Epithelial cell of proximal tubule (primary cell): ENCODE measurements at places on chromosomes 6 and 20. TPM values are rescaled to one million over a fixed set of nuclear protein-coding genes. Genes with fewer than 3 reads are reported as not detected.

The MARCKS gene
- 133 and 177 TPM in 2 replicates for total RNA-seq

The NRN1 gene
- total RNA-seq: 0.72 and 1.1 TPM in 2 replicates

The ELOVL4 gene
- 2.1 and 2.6 TPM in 2 replicates for total RNA-seq

The PCSK2 gene
- total RNA-seq: not detected in 2 replicates

The NFS1 gene
- total RNA-seq: 10.3 and 39.9 TPM in 2 replicates

DNA sequence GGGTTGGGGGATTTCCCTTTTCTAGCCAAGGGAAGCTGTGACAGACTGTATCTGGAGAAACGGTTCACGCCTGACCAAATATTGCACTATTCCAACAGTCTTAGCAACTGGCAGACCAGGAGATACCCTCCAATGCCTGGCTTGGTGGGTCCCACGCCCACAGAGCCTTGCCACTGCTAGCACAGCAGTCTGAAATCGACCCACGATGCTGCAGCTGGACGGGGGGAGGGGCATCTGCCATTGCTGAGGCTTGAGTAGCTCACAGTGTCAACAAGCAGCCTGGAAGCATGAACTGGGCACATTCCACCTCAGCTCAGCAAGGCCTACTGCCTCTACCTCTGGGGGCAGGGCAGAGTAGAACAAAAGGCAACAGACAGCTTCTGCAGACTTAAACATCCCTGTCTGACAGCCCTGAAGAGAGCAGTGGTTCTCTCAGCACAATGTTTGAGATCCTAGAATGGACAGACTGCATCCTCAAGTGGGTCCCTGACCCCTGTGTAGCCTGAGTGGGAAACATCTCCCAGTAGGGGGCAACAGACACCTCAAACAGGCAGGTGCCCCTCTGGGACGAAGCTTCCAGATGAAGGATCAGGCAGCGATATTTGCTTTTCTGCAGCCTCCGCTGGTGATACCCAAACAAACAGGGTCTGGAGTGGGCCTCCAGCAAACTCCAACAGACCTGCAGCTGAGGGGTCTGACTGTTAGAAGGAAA is 89.9 kb upstream of the ECI2 start:
- DNase-seq: no peak

GRCh38 chr20:23200914-23201313 is 114.8 kb upstream of the CD93 start:
- no peak for DNase-seq

DNA sequence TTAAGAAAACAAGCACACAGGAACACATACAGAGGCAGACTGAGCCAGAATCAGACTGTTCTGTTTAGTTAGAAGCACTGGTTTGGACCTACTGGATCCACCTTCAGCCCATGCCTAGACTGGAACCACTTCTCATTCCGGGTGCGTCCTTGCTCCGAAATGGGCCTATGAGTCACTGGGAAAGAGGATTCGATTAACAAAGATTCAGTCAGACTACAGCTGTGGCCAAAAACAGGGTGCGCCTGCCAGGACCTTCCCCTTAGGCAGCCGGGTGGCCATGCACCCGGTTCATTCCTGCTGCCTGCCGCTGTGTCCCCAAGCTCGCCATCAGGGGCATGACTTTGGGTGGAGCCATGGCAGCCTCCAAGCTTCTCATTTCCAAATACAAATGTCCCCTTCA is 14.5 kb upstream of the KCNK5 start:
- DNase-seq: no peak

GRCh38 chr6:150250826-150251225 is 108.0 kb downstream of the PPP1R14C start:
- DNase-seq: no peak

DNA sequence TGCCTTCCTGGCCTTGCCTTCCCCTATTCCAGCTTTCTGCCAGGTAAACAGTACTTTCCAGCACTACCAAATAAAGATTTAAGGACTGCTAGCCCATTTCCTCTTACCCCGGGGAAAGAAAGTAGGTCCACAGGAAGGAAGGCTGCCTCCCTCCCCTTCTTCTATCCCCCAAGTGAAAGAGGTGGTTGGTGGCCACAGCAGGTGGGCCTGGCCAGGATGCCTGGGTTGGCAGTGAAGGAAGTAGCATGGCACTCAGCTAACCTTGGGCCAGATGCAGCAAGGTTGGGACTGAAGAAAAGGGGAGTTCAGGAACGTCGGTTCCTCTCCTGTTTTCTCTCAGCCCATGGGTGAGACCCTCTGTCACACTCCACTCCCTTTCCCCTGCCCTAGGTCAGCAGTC is 8.9 kb downstream of the NFKBIL1 start:
- DNase-seq: no peak

DNA sequence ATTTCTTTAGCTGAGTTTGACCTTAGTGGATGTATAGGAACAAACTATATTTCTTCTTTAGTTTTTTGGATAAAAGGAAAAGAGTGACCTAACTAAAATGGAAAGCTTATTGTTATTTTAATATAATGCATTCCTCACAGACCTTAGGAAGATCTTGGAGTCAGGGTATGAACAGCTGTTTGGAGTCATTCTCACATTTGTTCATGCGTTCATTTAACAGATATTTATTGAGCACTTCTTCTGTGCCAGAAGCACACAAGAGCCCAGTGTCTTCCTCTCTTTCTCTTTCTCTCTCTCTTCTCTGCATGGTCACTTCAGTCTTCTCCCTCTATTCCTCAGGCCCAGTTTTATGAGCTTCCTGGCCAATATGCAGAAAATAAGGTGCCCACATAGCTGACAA is 744.0 kb upstream of the MAP3K7 start:
- DNase-seq: no peak

DNA sequence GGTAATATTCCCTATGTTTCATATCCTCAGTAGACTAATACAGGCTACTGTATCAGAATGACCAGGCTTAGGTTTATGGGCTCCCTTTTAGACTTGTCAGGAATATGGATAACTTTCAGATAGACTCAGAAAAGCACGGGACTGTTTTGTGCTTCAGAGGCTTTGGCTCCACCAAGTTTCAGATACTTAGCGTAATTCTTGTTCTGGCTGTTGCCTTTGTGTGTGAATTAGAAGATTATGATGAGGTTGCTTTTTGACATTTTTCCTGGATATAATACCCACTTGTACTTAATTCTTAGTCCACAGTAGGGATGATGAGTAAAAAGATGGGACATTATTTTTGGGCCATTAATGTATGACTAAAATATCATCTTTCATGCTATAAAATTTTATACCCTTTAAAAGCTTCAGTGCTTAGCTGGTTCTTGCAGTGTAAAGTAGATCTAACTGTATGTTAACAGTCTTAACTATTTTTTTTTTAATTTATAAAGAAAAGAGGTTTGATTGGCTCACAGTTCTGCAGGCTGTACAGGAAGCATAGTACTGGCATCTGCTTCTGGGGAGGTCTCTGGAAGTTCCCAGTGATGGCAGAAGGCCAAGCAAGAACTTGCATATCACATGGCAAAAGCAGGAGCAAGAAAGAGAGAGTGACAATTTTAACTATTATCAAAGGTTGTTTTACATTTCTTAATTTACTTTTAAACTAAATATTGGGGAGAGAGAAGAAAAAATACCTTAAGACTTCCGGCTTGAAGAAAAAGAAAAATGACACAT is 120.7 kb downstream of the ZFAND3 start:
- no peak for DNase-seq

DNA sequence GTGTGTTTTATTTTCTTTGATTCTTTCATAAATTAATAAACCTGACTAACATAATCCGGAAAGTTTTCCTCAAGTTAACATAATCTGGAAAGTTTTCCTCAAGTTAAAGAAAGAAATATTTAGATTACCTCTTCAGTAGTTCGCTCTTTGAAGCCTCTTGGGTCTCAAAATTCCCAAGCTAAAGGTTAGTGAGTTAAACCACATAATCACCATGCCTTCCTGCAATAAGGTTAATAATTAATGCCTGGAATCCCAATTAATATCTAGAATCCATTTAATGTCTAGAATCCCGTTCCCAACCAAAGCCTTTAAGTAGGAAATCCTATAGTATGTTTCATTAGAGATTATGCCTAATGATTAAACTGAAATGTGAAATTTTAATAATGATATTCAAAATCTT is 12.9 kb downstream of the DCDC2 start:
- no peak for DNase-seq

DNA sequence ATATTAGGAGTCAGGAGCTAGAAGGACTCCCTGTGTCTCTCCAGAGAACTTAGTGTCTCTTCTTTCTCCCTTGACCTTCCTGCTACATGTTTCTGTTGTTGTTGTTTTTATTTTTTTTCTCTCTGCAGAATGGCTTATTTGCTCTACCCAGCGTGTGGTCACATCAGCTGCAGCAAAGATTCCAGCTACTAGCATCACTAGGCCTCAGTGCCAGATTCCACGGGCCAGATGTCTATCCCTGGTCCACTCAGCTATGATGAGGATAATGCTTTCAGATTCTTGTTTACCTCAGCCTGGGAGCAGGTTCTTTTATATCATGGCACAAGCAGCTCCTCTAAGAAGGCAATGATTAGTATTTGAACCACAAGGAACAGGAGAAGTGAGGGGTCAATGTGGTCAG is 110.0 kb downstream of the PLCB1 start:
- DNase-seq: no peak
